ENCODE measurements at places on chromosomes 2 and 18. TPM values are rescaled to one million over a fixed set of nuclear protein-coding genes. Genes with fewer than 3 reads are reported as not detected.

DNA sequence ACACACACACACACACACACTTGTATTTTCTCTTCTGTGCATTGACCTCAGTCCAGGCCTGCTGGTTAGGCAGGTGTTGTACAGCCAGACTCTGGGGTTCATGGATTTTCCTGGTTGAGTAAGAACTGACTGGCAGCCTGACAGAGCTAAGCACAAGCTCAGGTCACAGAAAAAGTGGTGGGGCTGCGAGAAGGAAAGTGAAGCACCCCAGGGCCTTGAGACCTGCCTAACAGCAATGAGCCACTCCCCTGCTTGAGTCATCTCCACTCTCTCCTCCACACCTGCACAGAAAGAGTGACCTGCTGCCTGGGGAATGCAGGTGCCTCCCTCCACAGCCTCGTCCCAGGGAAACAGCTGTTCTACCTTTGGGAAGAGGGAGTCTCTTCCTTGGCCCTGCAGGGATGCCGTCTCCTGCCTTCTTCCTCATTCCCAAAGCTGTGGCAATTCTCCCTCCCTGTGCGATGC lies 91.4 kb upstream of the LGALSL start:
- no peak for DNase-seq

DNA sequence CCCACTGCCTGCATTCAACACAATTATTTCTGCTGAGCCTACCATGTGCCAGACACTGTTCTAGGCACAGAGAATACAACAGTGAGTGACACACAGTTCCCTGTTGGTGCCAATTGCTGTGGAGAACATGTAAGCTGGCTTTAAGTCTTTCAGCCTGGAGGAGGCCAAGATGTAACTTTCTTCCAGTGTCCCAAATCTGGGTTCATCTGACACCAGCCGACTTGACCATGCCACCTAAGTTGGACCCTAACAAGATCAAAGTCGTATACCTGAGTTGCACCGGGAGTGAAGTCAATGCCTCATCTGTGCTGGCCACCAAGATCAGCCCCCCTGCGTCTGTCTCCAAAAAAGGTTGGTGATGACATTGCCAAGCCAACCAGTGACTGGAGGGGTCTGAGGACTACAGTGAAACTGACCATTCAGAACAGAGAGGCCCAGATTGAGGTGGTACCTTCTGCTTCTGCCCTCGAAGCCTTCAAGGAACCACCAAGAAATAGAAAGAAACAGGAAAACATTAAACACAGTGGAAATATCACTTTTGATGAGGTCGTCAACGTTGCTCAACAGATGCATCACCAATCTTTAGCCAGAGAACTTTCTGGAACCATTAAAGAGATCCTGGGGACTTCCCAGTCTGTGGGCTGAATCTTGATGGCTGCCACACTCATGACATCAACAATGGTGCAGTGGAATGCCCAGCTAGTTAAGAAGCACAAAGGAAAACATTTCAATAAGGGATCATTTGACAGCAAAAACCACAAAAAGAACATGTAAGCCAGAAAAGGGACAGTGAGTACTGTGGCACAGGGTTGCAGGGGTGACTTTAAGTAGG lies 6.3 kb downstream of the TRABD2A start:
- DNase-seq: no peak

DNA sequence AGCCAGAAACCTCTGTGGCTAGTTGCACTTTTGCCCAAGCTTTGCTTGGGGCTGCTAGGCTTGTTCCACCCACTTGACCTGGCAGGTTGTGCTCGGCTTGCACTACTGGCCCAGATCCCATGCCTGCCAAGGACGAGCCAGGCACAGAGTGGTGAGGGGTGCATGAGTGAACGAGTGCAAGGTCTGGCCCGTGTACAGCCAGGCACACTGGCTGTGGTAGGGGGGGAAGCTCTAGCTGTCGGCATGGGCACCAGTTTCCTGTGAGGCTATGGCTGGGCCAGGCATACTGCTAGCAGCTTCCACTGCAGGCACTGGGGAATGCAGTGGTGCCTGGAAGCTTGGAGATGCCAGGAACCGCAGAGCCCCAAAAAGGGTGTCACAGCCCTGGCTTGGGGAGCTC lies 210.4 kb downstream of the AKAIN1 start:
- DNase-seq: no peak

DES gene
- 1.5 TPM for total RNA-seq

- DNase-seq: no peak
Measured at GRCh38 chr2:143071185-143071876, 57.9 kb upstream of the ARHGAP15 start.

PKDCC gene
- total RNA-seq: 48.0 TPM

- no peak for DNase-seq
Measured at GRCh38 chr2:148935791-148936190, 60.8 kb downstream of the KIF5C start.

TUBA4B gene
- not detected for total RNA-seq

CIDEA gene
- not detected for total RNA-seq

DNA sequence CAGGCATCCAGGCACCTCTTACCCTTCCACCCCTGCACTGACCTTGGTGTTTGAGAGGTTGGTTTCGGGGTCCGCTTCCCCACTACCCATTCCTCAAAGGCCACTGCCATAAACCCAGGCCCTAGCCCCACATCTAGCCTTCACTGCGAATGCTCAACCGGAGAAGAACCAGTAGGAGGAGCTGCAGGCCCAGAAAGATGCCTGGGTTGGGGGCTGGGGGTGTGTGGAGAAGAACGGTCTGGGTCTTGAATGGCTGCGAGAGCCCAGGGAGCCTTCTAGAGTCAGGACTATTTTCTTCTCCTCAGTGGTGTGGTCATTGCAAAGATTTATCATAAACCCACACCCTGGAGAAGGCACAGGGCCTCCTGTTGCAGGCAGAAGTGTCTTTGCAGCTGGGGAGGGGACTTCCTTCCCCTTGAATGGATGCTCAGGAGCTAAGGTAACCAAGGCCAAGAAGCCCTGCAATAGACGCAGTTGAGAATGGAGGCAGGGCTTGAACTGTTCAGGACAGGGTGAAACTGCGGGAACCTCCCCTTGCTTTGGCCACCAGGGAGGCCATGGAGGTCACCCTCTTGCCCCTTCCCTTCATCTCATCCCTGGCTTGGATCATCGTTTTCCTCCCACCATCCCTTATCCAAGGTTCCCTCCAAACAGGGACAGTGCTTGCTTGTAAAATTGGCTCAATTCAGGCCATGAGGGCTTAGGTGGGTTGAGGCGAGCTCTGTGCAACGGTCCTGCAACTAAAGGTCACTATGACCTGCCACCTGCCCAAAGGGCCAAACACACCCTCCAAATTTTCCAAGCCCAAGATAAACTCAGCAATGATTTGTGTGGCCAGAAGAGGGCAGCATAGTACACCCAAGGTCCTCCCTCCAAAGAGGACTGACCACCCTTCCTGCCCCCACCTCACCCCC lies 20.9 kb downstream of the THNSL2 start:
- no peak for DNase-seq

DNA sequence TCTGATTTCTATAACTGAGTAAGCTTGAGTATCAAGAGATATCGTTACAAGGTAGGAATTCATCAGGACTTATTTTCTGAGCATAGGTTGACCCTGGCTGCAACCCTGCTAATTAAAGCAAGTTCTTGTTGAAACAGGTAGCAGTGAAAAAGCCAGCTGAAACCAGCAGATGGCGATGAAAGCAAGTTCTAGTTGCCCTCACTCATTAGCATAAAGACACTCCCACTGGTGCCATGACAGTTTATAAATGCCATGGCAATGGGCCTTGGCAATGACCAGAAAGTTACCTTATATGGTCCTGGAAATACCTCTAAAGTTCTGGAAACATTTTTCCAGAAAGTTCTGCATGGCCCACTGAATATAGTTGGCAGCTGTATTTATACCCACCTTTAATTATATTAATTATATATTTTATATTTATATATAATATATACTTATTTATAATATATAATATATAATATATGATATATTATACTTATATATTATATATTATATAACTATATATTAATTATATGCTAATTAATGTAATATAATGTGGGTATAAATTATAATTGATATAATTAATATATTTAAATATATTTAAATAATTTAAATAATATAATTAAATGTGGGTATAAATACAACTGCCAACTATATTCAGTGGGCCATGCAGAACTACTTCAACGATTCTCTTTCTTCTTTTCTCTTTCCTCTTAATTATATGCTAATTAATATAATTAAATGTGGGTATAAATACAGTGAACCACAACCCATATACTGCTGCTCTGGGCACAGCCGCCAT lies 188.0 kb downstream of the CDH7 start:
- peak; percentile 25 for DNase-seq

DNA sequence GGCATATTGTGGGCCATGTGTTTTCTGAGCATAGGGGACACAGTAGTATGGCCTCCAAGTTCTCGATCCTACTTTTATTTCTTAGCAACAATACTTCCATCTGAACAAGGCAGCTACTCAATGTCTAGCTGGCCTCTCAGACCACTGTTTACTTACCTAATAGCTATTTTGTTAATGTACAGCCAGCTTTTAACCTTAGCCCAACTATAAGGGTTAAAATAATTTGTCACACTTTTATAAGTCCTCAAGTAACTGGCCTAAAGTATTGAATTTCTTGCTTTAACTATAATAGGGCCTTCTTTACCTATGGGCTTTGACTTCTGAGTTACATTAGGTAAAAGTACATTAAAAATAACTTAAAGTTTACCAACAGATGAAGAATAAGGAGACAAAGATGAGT lies 117.4 kb downstream of the GAREM1 start:
- DNase-seq: no peak

DNA sequence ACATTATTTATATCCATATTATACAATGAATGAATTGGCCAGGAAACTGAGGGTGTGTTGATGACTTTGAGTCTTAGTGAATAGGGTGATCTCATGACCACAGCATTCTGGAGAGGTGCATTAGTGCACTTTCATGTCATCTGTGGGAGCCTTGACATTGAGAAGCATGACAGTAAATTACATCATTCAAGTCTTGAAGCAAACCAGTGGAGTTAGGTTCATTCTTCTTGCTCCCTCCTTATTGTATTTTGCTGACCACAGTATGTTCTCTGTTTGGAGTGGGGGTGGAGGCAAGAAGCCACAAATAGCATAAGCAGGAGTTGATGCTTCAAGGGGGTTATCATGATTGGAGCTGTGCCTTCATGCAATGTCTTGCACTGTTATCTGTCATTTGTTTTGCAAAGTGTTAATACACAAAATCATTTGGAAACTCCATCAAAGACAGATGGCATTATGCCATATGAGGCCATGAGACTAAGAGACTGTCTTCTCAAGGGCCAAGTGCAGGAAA lies 680.2 kb downstream of the NYAP2 start:
- no peak for DNase-seq

FRZB gene
- total RNA-seq: 4.7 TPM

- peak; percentile 24 for DNase-seq
Measured at GRCh38 chr2:127429844-127430425, 11.7 kb downstream of the PROC start.

- DNase-seq: peak; percentile 68
Measured at GRCh38 chr2:228689053-228689452, 507.6 kb upstream of the SPHKAP start.

CAPG gene
- total RNA-seq: 78.6 TPM

- no peak for DNase-seq
Measured at GRCh38 chr2:2134037-2134436, 197.0 kb downstream of the MYT1L start.

PER2 gene
- total RNA-seq: 5.5 TPM

CCDC148 gene
- 1.3 TPM for total RNA-seq

DNA sequence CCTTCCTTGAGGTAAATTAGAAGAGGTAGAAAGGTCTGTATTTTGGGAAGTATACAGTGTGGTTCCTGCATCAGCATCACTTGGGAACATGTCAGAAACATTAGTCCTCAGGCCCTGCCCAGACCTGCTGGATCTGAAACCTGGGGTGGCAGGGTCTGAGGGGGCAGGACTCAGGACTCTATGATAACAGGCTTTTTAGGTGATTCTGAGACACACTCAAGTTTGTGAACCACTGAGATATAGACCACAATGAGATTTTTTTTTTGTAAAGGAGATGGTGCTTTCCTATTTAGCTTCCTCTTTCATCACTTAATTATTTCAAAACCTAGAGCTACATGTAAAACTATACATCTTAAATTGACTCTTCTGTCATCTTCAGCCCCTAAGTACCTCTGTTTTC lies 262.7 kb upstream of the SPOPL start:
- no peak for DNase-seq

DNA sequence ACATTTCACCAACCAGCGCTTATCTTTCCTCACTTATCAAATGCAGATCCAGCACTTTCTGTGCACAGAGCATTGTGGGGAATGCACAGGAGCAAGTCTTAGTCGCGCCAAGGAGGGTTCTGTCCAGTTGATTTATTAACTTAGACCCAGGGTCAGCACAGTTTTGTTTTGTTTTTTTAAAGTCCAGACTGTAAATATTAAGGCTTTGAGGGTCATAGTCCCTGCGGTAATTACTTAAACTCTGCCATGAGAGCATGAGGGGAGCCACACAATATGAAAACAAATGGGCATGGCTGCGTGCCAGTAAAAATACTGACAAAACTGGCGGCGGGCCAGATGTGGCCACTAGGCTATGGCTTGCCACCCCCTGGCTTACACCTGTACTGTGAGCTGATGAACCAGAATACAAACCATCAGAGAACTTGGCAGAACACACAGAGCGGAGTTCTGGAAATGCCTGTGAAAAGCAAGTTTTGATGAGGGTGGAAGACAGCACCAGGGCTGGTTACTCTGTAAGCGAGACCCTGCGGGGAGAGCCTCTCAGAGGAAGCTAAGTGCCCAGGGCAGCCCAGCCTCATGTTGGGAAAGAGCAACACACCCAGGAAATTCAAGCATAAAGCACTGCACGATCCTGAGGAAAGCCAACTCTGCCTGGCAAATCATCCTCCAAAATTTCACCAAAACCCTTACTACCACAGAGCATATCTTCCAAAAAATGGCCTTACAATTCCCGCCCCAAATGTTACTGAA lies 43.6 kb downstream of the L3MBTL4 start:
- DNase-seq: no peak

DNA sequence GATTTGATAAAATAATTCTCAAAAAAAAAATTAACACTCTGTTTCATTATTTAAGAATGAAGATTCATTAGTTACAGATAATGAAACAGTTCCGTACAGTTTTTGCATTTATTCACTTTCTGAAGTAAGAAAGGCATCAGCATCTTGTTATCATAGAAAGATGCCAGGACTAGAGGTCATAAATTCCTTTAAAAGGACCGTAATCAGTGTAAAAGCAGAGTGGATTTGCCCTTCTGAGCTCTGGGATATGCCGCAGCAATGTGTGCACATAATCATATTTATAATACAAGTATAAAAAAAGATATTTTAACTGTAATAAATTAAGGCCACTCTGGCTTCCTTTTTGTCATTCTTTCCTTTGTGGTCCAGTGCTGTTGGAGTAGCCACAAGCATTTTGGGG lies 37.5 kb upstream of the COL5A2 start:
- no peak for DNase-seq

DNA sequence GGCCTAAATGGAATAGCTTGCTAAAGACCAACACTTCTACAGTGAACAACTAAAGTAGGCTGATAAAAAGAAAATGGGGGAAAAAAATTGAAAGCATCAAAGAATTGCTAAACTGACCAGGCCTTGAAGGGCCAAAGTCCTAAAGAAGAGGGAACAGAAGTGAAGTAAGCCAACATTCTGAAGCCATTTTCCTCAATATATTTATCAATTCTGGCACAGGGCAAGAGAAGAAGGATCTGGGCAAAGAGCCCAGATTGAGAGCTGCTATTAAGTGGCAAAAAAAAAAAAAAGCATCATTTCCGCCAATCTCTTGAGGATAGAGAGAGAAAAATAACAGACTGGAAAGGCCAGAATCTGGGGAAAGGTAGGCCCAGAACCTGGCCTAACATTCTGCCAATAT lies 25.7 kb downstream of the FANCL start:
- no peak for DNase-seq

GRCh38 chr18:5420906-5421305 lies 122.9 kb downstream of the EPB41L3 start:
- no peak for DNase-seq

GRCh38 chr2:68594674-68595492 lies 48.5 kb upstream of the PROKR1 start:
- peak; percentile 71 for DNase-seq

TEX44 gene
- not detected for total RNA-seq
